HS-27A (cell line): ENCODE measurements at places on chromosomes 7 and 10.

GRCh38 chr7:84663224-84663623 lies 468.6 kb upstream of the SEMA3A start:
- DNase-seq: no peak

DNA sequence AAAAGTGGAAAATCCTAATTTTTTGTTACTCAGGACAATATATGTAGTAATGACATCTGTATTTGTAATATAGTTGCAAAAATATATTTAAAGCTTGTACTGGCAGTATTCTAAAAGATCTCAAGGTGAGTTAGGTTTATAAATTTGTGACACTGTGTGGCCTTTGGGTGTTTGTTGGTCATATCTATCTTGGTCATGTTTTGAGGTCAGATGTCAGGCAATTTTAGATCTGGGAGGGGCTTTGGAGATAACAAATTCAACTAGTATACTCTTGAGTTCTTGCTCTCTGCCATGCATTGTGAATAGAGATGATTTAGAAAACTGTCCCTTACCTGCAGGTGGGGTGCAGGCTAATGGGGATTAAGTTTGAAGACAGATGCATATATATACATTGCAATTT lies 3.1 kb downstream of the TBC1D12 start:
- DNase-seq: no peak

GRCh38 chr7:72441791-72442190 lies 29.7 kb upstream of the CALN1 start:
- no peak for DNase-seq

DNA sequence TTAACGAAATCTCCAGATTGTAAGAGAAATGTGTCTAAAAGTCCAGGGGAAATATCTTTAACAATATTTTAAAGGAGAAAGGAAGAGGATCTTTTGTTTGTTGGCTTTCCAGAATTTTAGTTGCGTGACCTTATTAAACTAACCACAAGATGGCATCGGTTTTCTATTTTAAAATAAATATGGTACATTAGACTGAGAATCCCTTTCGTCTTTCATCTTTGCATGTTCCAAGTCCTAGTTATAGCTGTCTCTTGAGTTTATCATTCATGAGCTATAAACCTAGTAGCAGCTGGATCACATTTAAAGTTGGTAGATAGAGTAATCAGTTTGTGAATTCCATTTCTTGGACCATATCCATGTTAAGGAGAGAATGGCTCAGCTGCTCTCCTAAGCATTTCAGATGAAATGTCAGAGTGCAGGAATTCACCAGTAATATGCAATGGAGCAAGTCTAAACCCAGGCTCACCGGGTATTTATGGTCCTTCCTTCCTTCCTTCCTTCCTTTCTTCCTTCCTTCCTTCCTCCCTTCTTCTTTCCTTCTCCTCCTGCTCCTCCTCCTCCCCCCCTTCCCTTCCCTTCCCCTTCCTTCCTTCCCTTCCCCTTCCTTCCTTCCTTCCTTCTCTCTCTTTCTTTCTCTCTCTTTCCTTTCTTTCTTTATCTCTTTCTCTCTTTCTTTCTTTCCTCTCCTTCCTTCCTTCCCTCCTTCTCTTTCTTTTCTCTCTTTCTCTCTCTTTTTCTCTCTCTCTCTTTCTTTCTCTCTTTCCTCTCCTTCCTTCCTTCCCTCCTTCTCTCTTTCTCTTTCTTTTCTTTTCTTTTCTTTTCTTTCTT lies 57.8 kb upstream of the RAB18 start:
- no peak for DNase-seq

- DNase-seq: no peak
Measured at GRCh38 chr7:155001756-155002410, 1.0 kb downstream of the PAXIP1 start.

DNA sequence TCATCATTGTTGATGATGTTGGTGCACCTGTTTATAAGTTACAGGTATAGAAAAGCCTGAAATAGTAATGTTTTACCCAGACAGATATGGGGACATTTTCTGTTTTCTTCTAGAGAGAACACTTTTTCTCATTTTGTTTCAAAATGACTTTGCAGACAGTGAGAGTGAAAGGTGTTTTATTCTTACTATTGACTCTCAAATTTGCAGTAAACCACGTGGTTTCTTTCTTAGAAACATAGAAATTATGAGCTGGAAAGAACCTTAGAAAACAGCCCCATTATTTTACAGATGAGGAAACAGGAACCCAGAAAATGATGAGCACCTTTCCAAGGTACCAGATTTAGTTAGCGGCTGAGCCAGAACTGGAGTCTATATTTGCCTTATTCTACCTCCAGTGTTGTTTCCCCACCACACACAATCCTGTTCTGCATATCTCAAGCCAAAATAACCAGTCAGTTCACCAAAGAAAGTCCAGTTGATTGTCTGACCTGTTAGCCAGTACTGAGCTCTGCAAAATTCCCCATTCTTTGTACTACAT lies 138.9 kb upstream of the AHR start:
- DNase-seq: no peak

DNA sequence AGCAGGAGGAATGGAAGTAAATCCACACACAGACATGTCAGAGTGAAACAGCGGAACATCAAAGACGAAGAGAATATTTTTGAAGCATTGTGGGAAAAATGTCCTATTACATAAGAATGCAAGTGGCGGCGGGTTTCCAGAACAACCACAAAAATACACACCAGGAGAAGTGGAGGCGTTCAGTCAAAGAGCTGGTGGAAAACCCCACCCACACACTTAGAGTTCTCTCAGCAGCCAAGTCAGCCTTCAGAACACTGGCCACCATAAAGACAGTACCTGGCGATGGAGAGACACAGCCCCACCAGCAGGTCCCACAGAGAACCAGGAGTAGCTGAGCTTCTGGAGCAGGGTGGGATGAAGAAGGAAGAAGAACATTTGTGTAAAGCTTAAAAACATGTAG lies 23.7 kb downstream of the NKX6-2 start:
- DNase-seq: no peak

- no peak for DNase-seq
Measured at GRCh38 chr7:38215115-38215514, 37.1 kb downstream of the STARD3NL start.

DNA sequence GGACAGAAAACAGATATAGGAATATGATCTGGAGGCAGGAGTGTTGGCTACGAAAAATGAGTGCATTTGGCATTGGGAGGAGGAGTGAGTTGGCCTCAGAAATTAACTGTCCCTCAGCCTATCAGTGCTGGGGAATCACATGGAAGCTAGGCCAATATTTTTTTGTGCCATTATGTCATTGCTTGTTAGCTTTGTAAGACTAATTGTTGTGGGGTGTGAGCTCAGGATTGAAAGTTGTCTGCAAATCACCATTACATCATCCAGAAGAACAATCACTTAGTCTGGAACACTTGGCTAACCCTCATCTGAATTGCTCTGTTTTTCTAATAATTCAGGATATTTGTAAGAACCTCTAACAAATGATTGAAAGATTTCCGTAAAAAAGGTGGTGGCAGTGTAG lies 45.2 kb upstream of the SEMA3D start:
- no peak for DNase-seq

DNA sequence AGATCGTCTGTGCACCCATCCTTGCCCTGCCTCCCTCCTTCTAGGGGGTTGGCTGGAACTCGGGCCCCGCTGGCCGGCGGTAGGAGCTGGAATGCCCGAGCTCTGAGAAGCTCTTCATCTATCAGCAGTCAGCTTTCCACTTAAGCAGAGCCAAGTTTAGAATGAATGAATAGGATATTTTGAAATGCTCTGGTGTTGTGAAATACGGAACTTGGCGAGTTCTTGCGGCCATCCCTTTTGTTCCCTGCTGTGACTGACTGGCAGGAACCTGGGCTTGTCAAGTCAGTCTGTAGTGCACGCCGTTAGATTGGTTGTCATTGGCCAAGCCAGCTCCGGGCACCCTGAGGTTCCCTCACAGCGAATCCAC lies 33.3 kb downstream of the FOXK1 start:
- DNase-seq: no peak

DNA sequence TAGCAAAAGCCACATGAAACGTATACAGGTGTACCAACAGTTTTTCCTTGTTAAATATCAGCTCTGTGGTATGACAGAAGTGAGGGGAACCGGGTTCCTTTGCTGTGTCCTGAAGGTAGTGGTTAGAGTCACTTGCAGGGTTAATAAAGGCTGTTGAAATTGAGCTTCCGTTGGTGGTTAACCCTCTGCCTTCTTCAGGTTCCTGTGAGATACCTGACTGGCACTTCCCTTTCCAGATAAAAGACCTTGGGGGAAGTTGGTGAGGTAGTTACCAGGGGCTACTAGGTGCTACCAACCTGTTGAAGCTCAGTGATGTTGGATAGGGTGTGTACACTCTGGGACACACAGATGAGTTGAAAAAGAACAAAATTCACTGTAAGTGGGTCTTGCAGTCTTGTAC lies 384.1 kb downstream of the GATA3 start:
- no peak for DNase-seq

- no peak for DNase-seq
Measured at GRCh38 chr7:47535704-47536628, 45.9 kb downstream of the TNS3 start.
